ENCODE measurements at places on chromosomes 3 and 15.

DNA sequence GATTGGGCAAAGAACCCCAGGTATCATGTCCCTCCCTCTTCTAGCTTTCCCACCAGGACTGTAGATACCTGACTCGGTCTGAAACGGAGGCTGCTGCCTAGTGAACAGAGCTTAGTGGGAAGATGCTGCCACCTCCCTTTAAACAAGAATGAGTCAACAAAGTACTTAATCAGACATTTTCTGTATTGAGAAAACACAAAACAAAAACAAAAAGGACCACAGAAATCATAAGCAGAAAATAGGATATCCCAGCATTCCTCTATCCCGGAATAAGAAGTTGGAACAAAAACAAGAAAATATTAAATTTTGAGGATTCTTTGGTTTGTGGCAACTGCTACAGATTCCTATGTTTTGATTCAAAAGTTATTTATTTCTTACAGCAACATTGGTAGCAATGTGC, 51.7 kb upstream of the COL8A1 start:
- no peak for DNase-seq

DNA sequence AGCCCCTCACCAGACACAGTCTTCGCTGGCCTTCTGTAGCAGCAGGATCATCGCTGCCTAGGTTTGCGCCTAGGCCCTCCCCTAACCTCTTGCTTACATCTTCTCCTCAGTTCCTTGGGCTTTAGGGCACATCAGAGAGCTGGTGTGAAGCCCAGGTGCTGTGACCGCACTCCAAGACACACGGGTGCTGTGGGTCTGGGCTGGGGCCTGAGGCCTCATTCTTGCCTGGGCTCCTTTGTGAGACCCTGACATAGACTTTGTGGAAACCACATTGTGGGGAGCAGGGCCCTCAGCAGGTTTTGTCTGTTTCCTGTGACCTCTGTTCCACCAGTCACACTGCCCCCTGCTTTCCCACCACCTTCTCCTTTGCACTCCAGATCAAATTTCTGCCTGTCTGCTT, 8.0 kb downstream of the AMIGO3 start:
- DNase-seq, result no peak

DNA sequence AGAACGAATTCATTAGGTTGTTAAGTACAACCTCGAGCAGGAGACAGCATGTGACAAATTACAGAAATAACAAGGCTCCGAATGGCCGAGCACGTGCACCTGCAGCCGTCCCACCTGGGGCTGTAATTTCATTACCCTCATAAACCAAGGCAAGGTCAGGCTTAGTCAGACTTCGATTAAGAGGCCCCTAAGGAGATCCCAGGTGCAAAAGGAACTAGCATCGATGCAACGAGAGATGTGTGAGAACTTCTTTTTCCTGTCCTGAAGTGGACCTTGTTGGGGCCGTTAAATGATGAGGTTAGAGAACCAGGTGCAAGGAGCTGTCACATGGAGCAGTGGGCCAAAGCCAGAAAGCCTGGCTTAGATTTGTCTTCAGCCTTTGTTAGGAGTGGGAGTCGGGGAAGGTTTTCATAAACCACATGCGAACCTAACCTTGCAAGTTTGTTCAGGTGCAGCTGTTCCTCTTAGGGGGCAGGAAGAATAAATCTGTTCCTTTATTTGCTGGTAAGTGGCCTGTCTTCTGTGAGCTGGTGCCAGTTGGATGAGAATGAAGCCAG, 559.9 kb upstream of the MCTP2 start:
- no peak for DNase-seq

DNA sequence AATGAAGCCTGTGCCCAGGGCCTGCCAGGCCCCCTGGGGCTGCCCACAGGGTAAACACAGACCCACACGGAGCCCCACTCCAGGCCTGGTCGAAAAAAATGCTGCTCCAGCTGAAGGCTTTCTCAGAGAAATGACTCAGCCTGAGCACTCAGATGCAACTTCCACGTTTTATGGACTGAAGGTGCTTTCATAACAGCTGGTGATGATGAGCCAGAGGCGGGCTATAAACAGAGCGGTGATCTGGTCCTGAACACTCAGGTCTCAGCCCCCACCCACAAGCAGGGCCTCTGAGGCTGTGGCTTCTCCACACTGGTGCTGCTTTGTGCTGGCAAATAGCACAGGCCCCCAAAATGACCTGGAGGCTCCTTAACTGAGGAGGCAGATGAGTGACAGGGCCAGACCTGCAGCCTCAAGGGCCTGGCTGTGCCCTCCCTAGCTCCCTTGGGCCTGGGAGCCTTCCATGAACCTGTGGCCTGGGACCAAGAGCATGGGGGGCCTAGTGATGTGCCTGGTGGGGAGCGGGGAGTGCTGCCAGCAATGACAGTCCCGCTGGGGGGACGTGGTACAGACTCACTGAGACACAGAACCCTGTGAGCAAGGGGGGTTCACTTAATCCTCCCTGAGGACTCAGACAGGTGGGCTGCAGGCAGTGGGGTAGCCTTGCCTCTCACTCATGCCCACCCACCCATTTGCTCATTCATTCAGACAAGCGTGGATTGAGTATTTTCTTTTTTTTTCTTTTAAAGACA, 23.0 kb upstream of the FURIN start:
- DNase-seq, result no peak

GRCh38 chr15:96344060-96344705, 13.7 kb downstream of the NR2F2 start:
- no peak for DNase-seq

DNA sequence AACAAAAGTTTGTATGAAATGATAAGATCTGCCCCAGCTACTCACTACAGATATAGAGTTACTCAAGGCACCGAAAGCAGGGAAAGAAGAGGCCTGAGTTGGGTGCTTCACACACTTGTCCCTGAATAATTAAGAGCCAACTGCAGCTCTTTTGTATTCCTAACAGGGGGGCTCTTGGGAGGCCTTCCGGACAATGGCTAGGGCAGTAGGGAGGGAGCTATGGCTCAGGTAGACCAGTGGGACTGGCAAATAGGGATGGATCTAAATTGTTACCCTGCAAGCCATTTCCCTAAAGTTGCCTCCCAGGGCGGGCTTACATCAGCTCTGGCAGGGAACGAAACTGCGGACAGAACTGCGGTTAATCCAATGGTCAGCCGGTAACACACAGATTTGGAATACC, 6.2 kb downstream of the SEMA5B start:
- no peak for DNase-seq

- no peak for DNase-seq
Observed at GRCh38 chr3:151912028-151912427, 38.6 kb downstream of the SUCNR1 start.

DNA sequence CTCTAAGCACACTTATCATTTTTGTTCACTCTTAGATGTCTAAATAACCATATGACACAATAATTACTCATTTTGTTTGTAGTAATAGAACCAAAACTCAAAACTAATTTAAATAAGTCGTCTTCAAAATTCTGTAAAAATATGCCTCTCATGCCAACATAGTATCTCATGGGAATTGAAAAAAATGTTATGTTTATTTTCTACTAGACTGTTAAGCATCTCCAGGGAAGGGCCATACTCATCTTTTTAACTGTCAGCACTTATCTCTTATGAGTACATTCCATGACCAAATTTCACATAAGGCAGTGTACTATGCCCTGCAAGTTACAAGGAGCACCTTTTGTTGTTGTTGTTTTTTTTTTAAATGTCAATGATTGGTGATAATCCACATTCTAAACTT, 18.3 kb upstream of the USF3 start:
- no peak for DNase-seq
